ENCODE measurements at places on chromosomes 5 and 9.

DNA sequence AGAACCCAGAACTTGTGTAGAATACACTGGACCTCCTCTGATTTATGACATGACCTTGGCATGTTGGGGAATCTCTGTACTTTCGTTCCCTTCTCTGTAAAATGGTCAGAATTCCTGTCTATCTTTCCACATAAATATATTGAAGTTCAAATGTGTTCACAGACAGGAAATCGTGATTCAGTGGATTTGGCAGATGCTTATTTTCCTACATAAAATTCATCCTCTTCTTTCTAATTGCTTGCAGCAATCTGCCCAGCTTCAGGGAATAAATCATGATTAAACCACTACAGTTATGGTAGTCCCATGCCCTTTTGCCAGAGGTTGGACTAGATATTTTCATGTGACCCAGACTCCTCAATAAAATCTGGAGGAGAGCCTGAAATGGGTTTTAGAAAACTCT is 52.1 kb upstream of the ARL15 start:
- no peak for DNase-seq

DNA sequence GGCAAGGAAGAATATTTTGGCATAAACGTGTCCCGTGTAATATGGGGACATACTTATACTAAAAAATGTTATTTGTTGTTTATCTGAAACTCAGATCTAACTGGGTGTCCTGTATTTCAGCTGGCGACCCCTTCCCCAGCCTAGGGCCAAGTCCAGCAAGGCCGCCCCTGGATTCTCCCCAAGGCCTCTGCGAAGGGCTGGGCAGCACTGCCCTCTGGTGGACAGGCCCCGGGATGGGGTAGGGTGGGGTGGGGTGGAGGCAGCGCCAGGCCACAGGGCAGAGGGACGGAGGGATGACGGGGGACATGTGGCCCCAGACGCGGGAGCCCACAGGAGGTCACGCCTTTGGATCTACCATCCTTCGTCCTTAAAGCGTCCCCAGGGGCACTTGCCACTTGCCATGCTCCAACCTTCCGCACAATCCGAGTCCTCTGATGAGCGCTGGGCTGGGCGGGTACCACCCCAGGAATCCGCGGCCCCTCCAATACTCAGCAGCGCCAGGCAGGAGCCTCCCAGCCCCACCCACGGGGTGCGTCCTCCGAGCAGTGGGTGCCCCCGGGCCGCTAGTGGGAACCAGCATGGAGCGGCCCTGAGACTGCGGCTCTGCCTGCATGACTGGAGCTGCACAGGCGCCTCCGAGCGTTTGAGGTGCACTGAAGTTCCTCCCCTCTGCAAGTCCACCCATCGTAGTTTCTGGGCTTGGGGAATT is 7.1 kb upstream of the AGPAT2 start:
- DNase-seq = peak; percentile 46

- DNase-seq = no peak
These were observed 158.5 kb downstream of the SLIT3 start for GRCh38 chr5:169142264-169142970.

- DNase-seq = peak; percentile 82
These were observed 31.7 kb upstream of the CDKN2B start for GRCh38 chr9:22040760-22041159.

- DNase-seq = no peak
These were observed 268.9 kb downstream of the PIK3R1 start for GRCh38 chr5:68484307-68485068.

- no peak for DNase-seq
These were observed 2.5 kb downstream of the NHP2 start for GRCh38 chr5:178150977-178151734.

DNA sequence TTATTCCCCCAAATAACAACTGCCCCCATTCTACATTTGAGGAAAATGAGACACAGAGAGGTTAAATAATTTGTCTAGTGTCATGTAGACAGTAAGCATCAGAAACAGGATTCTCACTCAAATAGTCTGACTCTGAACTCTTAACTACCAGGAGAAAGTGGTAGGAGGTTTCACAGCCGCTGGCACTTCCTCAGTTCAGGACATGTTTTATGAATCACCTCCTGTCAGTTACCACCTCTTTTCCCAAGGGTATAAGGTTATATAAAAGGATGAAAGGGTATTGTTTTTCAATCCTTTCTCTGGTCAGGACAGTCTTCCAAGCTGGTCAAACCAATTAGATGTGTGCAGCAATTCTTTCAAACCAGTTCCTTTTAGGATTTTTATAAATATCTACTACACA is 52.1 kb downstream of the TSSK1B start:
- peak; percentile 85 for DNase-seq

GRCh38 chr5:40585537-40586267 is 94.0 kb upstream of the PTGER4 start:
- DNase-seq = no peak

DNA sequence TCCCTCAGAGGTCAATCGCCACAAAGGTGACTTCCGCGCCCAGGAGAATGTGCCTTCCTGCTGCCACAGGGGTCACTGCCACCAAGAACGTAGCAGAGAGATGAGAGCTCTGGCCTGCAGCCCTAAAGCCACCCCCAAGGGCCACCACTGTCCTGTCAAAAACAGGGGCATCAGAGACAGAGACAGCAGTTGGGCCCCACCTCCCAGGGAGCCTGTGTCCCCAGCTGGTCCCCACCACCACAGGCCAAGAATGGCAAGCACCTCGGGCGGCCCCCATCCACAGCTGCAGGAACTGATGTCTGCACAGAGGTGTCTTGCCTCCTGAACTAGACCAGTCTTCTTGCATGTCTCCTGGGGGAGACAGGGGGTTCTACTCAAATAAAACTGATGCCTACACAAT is 5.8 kb downstream of the SPATA31E1 start:
- no peak for DNase-seq

DNA sequence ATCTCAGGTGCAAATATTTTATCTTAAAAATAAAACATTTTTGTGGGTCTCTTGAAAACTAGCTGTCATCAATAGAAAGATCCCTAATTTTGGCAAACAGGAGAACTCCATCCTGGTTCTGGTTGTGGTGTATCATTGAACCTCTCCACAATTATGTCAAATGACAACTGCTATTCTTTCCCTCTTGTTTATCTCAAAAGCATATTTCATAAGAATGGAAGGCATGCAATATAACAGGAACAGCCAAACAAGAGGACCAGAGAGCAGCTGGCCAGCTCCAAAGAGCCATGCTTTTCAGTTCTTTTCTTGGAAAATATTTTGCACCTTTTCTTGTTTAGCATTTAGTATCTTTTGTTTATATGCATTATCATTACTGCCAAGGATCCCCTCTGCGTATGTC is 125.4 kb downstream of the ADAMTS6 start:
- no peak for DNase-seq

DNA sequence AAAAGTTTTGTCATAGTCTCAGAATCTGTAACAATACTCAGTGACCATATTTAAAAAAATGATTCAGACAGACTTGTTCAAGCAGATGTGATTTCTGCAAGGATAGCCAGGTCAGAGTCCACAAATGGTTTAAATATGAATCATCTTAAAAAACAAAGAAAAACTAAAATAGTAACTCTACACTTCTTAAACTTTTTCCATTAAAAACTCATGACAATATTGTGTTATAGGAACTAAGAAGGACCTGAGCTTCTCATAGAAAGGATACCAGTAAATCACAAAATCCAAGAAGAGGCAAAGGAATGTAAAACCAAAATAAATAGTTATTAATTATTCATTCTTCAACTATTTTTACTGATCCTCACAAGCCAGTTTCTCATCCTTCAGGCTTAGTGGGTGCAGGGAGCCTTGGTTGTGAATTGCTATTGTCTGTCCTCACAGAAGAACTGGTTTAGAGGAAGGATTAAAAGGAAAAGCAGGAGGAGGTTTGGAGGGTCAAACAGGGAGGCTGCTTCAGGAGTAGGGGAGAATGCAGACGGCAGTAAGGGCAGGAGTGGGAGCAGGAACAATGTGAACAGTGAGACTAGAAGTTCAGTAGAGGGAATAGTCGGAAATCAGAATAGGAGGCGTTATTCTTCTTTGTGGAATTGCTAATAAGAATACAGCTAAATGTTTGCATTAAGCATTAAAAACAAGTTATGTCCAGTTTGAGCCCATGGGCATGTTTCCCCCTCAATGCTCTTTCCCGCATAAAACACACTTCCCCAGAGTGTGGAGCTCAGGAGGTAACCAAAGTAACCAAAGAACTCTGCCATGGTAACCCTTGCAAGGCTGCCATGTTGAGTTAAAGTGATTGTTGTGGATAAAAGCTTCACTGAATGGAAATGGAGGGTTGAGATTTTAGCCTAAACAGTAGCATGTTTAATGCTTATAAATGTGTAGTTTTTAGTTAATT is 110.7 kb downstream of the CCDC192 start:
- DNase-seq = peak; percentile 84

DNA sequence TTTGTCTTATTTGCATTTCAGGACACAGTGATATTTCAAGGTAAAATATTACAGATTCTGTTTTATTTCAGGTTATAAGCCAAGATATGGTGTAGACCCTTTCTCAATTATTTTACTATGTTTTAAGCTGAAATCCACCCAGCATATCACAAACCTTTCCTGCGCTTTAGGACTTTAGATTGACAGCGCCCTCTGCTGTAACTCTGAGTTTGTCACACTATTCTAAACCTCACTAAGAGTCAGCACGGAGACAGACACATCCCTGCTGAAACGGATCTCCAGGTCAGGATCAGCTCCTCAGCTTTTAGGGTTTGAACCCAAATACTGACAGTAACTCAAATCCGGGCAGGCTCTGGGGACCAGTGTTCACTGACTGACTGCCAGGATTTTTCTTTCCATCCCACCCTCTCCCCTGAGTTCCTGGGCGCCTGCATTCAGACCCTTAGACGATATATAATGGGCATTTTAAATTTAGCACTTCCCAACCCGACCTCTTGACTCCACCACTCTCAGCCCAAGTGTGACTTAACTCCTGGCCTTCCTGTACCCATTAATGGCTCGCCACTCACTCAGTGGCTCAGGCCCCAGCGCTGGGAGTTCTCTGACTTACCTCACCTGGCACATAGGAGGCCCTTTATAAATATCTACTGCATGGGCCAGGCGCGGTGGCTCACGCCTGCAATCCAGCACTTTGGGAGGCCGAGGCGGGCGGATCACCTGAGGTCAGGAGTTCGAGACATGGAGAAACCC is 33.5 kb downstream of the TLX3 start:
- peak; percentile 66 for DNase-seq

DNA sequence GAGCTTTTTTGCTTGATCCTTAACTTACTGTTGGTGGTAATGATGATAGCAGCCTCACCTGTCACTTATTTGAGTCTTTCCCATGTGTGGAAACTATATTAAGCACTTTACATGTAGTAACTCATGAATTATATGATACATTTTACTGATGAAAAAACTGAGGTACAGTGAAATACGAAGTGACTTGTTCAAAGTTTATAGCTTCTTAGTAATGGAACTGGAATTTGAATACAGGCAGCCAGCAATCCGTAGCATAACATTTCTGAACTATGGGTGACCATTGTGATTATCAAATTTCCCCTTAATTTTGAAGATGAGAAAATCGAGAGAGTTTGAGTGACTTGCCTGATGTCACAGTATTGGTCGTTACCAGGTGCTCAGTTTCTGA is 17.3 kb downstream of the SCAMP1 start:
- DNase-seq = no peak

- DNase-seq = no peak
These were observed 110.1 kb downstream of the MVB12B start for GRCh38 chr9:126436545-126437267.

- DNase-seq = no peak
These were observed 35.9 kb downstream of the KIF2A start for GRCh38 chr5:62341783-62342475.

DNA sequence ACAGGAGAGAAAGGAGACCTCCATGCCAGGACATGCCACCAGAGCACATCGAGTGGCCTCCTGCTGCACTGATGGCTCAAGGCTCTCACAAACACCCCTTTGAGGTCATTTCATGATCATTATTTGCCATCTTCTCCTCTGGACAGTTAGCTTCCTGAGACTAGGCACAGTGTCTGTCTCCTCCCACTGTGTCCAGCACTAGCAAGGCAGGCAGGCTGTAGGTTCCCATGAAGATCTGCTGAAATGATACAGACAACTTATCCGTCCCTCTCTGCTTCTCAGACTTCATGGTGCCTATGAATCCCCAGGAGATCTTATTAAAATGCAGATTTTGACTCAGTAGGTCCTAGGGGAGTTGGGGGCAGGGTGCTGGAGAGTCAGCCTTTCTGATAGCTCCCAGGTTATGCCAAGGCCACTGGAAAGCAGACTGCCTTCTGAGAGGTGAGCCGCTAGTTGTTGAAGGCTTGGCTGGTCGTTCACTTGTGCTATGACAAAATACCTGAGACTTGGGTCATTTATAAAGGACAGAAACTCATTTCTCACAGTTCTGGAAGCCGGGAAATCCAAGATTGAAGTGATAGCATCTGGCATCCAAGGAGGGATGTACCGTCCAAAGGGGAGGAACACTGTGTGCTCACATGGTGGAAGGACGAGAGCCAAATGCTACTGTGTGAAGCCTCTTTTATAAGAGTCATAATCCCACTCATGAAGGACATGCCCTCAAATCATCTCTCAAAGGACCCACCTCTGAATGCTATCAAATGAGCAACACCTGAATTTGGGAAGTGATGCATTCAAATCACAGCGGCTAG is 183.4 kb downstream of the SPOCK1 start:
- no peak for DNase-seq

GRCh38 chr5:139474890-139475791 is 4.3 kb downstream of the SMIM33 start:
- peak; percentile 50 for DNase-seq

- no peak for DNase-seq
These were observed 138.3 kb downstream of the TMEM161B start for GRCh38 chr5:88130211-88130815.

- DNase-seq = peak; percentile 61
These were observed 59.4 kb downstream of the SIL1 start for GRCh38 chr5:139138809-139139208.

Measured in epithelial cell of esophagus (primary cell).